ENCODE measurements at places on chromosomes 1 and 21. TPM values are rescaled to one million over a fixed set of nuclear protein-coding genes. Genes with fewer than 3 reads are reported as not detected.

SELE gene
- total RNA-seq, result not detected

CD1D gene
- not detected for total RNA-seq

CTNNBIP1 gene
- 7.7 TPM for total RNA-seq

NEXN gene
- 0.17 TPM for total RNA-seq

FOXO6 gene
- total RNA-seq, result 1.4 TPM

IGSF9 gene
- not detected for total RNA-seq

GRCh38 chr1:247854899-247855545, 2.0 kb upstream of the TRIM58 start:
- DNase-seq, result no peak

GRCh38 chr1:182087719-182088350, 26.3 kb upstream of the ZNF648 start:
- no peak for DNase-seq

GRCh38 chr1:118563981-118564951, 379.2 kb upstream of the SPAG17 start:
- DNase-seq, result no peak

DNA sequence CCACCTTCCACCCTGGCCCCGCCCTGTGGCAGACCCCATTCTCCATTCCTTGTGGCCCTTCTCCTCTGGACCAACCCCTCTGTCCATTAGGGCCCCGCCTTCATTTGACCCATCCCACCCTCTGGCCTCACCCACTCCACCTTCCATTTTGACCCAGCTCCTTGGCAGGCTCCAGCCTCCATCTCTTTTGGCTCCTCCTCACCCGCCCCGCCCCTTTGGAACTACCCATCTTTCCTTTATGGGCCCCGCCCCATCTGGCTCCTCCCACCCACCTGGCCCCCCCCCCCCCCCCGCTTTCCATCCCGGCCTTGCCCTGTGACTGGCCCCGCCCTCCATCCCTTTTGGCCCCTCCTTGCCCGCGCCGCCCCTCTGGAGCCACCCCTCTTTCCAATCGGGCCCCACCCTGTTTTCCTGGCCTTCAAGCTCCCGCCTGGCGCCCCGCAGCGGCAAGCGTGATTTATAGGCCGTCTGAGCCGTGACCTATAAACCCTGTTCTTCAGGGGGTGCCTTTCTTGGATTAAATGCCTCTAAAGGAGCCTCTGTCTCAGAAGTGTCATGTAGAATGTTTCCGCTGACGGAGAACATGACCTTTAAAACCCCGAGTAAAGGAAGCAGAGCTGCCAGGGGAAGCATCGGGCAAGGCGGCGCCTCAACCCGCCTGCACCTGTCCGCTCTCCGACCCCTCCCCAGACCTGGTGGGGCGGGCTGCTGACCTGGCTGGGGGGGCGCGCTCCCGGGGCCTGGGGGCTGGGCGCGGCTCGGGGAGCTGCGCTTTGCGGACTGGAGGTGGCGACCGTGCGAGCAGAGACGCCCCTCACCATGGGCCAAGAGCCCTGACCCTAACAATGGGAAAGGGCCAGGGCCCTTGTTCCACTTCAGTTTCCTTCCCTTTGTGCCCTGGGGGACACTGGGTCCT, 178.0 kb downstream of the CAMTA1 start:
- no peak for DNase-seq

- DNase-seq, result no peak
These were observed 84.8 kb downstream of the KCND3 start for GRCh38 chr1:111904478-111905218.

DNA sequence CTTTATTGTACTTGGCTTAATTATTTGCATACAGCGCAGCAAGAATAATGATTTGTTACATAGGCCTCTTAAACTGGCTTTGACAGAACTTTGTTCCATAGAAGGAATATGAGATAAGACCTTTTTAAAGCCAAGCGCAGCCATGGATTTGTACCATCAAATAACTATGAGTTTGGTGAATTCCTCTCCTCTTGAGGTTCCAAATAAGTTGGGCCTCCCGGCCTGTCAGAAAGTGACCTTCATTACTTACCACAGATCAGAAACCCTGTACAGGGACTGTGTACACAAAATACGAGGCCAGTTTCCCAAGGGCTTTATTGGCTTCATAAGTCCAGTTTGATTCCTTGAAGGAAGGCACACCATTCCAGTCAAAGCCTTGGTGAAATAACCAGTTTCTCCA, 21.8 kb upstream of the HSD3B1 start:
- no peak for DNase-seq

GRCh38 chr1:203028784-203029553, 2.7 kb downstream of the PPFIA4 start:
- no peak for DNase-seq

- DNase-seq, result no peak
These were observed 10.1 kb upstream of the PRAMEF12 start for GRCh38 chr1:12763479-12763878.

DNA sequence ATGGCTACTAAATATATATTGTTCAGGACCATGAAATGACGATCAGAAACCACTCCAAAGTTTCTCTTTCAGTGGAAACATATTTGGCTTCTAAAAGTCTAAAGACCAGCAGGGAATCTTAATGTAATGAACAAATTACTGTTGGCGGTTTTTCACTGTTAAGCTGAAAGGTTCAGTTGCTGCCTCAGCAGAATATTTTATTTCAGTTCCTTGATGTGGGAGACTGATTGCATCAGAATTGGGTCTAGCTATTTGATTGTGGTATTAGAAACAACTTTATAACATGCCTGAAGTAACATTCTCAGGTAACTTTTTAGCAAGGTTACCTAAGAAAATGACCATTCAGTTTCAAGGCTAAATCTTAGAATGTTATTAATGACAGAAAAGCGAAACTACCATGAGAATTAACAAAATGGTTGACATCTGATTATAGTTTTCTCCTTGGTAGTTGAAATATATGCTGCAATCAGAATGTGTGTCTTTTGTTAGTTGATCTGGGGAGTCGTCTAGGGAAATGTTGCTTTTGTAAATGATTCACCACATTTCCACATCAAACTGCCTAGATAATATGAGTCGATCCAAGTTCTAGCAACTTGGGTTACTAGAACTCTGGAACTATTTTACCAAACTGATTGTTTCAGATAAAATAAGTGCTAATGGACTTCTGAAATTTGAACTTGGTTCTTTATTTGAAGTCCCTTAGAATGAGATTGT, 200.4 kb downstream of the HMCN1 start:
- no peak for DNase-seq

DNA sequence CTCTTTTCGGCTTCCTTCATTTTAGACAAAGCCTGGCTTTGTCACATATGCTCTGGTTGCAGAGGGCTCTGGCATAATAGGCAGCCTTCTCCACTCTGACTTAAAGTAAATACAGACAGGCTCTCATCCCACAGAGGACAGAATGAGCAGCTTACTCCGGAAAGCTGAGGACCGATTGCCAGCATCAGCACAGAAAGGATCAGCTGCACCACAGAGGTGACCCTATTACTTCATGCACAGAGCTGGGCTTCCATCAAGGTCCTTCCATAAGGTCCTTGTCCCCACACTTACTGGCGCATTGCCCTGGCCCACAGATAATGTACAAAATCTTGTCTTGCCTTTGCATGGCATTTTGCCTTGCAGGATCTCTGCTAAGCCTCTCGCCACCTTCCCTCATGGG, 67.6 kb downstream of the SEC16B start:
- no peak for DNase-seq

DNA sequence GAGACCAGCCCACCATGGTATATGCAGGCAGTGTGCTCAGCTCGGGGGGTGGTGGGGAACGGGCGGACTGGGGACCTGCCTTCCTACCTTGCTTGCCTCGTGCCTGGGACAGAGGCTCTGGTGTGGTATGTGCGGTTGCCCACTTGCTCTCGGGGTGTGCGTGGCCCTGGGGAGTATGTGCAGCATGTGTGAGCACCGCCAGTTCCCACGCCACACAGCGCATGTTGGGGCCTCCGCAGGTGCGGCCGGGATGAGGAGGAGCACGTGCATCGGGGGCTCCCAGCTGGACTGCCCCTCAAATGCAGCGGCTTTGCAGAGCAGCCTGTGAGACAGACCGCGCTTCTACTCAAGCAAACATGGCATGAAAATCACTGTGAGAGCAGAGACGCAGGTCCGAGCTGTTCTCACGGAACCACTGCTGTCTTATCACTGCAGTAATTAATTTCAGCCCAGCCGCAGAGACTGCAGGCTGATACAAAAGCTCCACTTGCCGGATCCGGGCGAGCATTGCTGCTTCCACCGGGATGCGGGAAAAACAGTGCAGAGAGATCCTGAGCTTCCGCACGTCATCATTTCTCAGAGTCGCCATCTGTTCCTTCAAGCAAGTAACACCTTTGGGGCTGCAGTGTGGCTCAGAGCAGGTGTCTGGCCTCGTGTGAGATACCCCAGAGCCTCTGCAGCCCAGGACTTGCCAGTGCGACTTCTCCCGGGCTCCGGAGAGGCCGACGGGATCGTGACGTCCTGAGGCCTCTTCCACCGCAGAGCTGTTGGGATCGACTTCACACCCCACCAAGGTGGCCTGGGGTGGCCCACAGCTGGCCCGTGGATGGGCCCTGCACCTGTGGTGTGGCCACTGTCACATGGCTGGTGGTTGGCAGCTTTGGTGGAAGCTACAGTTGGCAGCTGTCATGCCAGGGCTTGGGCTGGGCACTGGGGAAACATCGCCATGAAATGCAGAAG, 92.6 kb upstream of the ACTRT2 start:
- no peak for DNase-seq

GRCh38 chr1:168467452-168467851, 76.3 kb downstream of the XCL2 start:
- no peak for DNase-seq

DNA sequence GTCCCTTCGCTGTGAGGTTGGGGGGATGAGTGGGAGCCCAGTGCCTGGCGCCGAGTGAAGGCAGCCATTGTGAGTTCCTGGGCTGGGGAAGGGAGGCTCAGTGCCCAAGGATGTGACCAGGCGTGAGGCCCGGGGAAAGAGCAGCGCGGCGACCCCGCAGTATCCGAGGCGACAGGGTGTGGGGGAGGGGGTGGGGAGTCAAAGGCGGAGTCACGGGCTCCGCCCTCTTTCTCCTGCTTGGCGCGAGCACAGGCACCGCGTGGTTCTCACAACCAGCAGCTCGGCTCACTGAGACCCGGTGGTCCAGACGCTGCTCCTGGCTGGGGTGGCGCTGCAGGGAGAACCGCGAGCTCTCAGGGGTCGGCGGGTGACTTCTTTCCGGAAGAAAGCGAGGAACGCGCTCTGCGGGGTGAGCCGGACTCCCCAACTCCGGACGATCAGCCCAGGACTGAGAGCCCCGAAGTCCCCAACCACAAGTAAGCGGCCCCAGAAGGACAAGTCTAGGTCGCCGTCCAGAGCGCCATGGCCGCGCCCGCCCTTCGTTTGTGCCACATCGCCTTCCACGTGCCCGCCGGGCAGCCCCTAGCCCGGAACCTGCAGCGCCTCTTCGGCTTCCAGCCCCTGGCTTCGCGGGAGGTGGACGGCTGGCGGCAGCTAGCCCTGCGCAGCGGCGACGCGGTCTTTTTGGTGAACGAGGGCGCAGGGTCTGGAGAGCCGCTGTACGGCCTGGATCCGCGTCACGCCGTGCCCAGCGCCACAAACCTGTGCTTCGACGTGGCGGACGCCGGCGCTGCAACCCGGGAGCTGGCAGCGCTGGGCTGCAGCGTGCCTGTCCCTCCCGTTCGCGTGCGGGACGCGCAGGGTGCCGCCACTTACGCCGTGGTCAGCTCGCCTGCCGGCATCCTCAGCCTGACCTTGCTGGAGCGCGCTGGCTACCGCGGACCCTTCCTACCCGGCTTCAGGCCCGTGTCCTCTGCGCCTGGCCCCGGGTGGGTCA, at the start of gene HPDL:
Gene HPDL (plus strand): TSS at position 269 of the 997 bp plus-strand sequence. CDS start 254 bp downstream, at position 523.
- peak; percentile 62 for DNase-seq

DNA sequence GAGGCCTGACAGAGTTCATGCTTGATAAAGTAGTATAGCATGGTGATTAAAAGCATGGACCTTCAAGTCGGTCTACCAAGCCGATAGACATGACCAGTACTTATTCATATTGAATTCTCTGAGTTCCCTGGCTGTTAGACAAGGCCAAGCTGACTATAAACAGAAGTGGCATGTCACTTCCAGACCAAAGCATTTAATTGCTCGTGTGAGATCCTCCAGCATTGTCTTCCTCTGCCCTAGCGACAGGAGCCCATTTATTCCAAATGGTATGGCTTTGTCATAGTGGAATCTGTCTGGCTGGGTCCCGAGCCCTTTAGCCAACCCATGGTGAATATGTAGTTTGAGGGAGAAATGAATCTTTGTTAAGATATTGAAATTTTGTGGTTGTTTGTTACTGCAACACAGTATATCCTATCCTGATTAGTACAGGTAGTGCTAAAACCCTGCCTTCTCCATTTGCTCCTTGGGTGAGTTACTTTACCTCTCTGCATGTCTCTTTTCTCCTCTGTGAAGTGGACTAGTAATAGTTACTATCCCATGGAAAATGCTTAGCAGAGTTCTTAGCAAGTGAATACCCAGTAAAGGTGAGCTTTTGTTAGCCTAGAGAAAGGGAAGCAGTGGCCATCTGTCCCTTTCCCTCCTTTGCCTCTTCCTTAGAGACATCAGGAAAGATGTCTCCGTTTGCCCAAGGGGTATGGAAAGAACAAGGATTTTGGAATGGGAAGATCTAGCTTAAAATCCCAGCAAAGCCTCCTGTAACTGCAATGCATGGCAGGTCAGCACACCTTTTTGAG, 77.6 kb upstream of the CD1D start:
- no peak for DNase-seq

GRCh38 chr1:12057382-12057781, 5.7 kb upstream of the TNFRSF8 start:
- DNase-seq, result no peak
